ENCODE measurements at places on chromosomes 5 and 9.

- DNase-seq: no peak
Observed at GRCh38 chr9:69393425-69393824, 68.4 kb downstream of the ENTREP1 start.

GRCh38 chr5:181260720-181261319, at the start of gene TRIM52:
Gene TRIM52, minus strand, starts transcription at chr5:181261143. Its CDS starts 330 bp downstream, at chr5:181260813.
- DNase-seq: peak; percentile 88

DNA sequence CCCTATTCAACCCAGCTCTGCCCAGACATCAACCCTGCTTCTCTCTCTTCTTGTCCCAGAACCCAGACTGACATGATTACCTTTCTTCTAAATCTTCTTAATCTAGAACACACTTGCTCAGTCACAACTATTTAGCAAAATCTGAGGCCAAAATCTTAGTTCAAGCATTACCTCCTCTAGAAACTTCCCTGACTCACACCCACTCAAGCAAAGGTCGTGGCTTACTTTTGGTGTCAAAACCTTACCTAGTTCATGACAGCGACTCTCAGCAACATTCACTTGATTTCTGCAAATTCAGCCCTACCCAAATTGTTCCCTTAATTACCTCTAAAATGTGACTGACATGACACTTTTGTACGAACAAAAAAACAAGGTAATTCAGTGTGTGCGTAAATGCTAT, 130.2 kb downstream of the TLE1 start:
- no peak for DNase-seq

DNA sequence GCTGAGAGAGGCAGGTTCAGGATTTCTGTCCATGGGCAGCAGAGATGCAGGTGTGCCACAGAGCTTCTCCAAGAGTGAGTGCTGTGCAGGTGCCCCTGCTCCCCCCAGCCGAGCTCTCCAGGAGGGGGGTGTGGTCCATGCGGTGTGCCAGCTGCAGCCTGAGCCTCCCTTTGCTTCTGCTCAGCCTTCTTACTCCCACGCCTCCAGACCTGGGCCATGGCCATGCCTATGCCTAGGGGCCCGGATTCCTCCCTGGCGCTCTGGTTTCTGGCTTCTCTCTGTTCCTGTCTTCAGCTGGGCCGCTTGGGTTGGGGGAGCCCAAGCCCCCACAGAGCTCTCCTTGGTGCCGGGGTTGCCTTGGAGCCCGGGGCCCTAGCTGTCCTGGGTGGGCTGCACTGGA, 133.3 kb downstream of the CACNA1B start:
- DNase-seq: no peak

- no peak for DNase-seq
Observed at GRCh38 chr9:101465326-101465915, 29.8 kb upstream of the ALDOB start.

DNA sequence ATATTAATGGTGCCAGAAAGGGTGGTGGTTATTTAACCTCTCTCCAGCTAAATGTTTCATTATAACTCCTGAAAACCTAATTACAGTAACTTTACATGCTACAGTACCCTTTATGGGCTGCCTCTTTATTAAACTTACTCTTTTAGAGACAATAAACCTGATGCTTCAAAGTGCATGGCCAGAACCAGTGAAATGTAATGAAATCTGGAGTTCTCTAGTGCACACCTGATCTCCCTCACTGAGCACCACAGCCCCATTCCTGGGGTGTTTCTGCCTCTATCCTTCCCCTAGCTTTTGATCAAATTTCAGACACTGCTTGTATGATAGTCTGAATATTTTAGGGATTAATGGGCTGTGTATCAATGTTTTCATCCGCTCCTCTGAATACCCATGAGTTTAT, 306.5 kb upstream of the WWC1 start:
- no peak for DNase-seq

GRCh38 chr5:142386137-142387023, 61.6 kb upstream of the SPRY4 start:
- DNase-seq: no peak

DNA sequence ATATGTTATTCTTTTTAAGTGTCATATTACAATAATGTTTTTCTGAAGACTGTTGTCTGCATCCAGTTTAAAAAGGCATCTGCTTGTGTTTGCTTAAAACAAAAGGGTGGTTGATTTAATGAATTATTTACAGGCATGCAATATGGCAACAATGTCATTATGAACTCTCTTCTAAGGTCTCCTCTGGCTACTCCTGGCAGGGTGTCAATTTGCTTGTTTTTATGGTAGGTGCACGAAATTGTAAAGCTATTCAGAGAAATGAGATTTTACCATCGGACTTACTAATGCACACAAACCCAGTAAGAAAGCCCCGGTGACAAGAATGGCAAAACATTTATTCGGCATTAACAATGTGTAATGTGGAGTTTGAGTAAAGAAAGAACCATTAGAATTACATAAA, 539.8 kb upstream of the ZNF608 start:
- no peak for DNase-seq

DNA sequence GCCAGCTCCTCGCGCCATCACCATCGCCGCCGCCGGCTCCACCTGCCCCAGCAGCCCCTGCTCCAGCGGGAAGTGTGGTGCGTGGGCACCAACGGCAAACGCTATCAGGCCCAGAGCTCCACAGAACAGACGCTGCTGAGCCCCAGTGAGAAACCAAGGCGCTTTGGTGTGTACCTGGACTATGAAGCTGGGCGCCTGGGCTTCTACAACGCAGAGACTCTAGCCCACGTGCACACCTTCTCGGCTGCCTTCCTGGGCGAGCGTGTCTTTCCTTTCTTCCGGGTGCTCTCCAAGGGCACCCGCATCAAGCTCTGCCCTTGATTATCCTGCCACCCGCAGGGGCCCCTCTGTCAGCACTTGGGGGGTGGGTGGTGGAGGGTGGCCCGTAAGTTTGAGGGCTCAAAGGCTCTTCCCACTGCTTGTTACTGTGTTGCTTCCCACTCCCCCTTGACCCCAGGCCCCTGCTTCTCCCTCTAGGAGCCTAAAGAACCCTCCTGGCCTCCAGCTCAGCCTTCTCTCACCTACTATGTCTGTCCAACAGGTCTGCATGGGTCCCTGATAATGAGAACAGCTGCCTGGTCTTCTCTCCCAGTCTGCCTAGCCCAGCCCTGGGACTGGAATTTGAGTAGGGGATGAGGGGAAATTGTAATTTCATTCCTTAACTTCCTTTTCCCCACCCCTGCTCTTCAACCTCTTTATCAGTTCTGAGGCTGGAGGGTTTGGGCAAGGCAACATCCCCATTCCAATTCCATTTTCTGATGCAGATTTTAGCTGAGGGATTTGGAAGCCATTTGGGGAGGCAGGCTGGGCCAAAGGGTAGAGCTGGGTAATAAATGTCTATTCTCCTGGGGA, 9.0 kb downstream of the RACK1 start:
- no peak for DNase-seq

DNA sequence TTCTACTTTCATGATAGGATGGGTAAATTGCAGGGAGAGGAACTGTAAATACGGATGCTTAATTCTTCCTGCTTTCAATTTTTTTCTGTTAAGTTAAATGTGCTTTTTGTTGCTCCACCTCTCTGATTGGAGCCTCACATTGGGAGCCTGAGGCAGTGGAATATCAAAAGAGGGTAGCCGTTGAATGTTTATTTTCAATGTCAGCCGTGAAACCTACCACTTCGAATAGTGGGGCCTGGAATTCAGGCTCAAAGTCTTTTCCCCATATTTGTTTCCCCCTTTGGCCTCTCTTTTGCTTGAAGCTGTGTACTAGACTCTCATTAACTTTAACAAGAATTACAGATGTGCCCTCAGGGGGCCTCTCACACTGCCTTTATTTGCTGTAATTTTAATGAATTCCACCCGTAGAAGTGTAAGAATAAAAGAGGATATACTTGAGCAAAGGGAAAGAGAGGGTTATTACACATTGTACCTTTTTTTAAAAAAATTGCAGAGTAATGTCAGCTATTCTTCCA, 29.0 kb downstream of the PSAT1 start:
- DNase-seq: no peak

- no peak for DNase-seq
Observed at GRCh38 chr5:153896117-153896516, 142.6 kb downstream of the FAM114A2 start.

- DNase-seq: no peak
Observed at GRCh38 chr9:92960561-92961290, 13.4 kb downstream of the FGD3 start.

DNA sequence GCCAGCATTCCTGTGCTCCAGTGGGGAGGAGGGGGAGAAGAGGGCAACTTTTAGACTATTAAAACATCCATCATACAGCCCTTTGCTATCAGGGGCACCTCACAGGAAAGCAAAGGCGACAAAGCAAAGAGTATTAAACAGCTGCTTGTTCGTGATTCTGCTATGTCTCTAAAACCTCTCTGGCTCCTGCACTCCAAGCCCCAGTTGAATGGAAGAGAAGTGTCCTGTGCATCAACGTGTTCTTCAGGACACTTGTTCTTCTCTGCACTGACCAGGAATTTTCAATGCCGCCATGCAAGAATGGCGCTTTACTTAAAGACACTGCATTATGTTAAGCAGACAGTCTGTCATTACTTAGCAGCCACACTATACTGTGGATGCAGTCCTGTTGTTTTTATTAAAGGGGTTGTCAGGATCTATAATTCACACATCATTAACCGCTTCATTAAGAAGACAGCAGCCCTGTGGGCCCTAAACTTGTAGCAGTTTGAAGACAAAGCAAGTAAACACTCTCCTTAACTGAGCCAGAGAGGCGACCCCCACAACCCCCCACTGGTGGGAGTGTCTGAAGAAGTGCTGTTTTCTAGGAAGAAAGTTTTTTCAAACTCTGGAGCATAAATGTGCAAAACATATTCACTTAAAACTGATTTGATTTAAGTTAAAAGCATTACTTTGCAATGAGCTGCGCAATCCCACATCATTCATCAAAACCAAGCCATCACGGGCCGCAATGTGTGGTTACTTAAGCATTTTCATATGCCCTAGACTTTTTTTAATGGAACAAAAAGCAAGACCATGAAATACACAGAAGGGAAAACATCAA, 164.5 kb downstream of the ZNF608 start:
- DNase-seq: no peak

- no peak for DNase-seq
Observed at GRCh38 chr9:88950341-88951154, 40.7 kb upstream of the S1PR3 start.

GRCh38 chr9:89021154-89021803, 30.0 kb downstream of the S1PR3 start:
- DNase-seq: no peak

DNA sequence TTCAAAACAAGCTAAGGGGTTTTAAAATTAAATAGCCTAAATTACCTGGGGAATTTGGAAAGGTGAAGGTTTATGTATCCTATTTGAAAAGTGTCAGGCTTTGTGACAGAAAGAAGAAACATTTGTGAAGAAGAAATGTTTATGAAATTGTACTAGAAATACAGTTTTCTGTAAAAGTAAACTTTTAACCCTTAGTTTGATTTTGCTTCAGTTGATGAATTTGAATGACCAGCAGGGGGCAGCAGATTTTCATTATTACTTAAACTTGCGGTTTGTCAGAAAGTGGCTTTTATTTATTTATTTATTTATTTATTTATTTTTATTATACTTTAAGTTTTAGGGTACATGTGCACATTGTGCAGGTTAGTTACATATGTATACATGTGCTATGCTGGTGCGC, 58.1 kb downstream of the NNT start:
- no peak for DNase-seq

DNA sequence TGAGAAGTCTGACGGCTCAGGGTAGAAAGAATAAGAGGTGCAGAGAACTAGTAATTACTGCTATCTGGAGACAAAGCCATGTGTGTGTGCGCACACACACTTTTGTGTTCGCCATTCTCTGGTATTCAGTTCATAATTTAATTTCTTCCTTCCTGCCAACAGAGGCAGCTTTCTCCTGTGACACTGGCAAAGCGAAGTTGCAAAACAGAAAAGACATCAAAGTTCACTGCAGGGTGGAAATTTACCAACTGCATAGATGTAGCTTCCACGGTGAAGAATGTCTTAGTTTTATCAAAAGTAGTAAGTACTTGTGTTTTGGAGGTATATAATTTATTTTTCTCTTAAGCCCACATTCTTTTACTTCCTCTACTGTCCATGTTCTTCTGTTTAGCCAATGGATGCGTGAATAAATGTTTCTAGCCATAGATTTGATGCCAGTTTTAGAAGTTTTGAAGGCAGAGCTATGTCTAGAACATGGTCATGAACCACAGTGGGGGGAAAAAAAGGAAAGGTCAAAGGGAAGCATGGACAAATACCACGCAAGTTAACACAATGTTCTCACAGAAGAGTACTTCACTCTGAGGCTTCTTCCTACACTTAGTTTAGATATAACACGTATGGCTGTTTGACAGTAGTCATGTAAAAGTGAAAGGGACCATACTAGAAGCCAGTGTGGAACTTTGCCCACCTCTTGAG, 536.5 kb upstream of the GRIA1 start:
- no peak for DNase-seq
